ENCODE measurements at places on chromosomes 4 and X.
A peak's percentile ranks its signal among the peaks of the same experiment; 100 is the strongest.

DNA sequence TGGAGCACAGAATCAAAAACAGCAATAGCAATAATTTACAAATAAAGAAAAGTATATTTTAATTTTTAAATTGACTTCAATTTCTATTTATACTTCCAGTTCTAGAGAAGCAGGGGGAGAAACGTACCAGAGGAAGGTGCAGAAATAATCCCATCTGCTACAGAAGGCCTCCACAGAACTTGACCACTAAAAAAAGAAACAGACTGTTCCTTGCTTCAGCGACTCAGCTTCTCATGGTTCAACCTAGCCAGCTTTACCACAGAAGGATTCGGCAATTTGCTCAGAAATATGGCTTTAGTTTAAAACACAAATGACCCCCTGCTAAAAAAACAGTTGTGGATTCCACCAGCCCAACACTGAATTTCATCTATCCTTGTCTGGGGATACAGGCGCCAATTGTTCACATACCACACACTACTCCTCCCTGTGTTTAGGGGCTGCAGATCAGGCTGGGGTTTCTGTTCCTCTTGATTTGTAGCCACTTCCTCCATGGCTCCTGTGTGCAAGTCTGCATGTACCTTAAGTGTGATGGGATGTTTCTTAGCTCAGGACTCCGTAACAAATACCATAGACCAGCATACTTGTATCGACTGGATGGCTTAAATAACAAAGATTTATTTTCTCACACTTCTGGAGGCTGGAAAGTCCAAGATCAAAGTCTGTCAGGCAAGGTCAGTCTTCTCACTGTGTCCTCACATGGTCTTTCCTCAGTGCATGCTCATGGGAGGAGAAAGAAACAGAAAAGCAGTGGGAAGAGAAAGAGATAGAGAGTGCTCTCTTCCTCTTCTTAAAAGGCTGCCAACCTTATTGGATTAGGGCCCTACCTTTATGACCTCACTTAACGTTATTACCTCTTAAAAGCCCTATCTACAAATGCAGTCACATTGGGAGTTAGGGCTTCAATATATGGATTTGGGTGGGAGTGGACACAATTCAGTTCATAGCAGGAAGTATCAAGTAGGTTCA is 79.1 kb downstream of the AMOT start:
- no peak for DNase-seq

- DNase-seq: no peak
Observed at GRCh38 chrX:41110801-41111625, 25.8 kb downstream of the USP9X start.

DNA sequence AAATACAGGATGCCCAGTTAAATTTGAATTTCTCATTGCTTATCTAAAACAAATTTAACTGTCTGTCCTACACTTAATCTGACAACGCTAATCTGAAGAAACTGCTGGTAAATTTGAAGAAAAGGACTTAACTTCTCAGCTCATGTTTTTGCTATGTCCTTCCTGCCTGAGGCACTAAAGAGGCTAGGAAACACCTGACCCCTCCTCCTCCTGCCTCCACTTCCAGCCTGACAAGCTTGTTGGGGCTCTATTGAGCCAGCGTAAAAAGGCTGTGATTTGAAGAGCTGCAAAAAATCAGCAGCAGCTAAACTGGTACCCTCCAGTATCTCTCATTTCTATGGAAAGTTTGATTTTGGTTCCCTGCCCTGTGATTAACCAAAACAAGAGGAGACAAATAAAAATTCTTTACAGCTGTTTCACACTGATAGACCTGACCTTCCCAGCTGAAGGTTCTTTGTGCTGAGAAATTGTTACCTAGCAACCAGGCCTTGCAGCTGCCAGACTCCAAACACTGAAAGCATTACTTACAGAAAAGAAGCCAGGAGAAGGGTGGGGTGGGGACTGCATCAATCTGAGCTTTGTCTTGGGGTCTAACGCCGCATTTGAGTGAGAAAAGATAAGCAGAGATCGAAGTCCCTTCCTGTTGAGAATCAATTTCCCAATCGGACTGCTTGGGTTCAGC is 35.0 kb downstream of the DCX start:
- peak; percentile 89 for DNase-seq

DNA sequence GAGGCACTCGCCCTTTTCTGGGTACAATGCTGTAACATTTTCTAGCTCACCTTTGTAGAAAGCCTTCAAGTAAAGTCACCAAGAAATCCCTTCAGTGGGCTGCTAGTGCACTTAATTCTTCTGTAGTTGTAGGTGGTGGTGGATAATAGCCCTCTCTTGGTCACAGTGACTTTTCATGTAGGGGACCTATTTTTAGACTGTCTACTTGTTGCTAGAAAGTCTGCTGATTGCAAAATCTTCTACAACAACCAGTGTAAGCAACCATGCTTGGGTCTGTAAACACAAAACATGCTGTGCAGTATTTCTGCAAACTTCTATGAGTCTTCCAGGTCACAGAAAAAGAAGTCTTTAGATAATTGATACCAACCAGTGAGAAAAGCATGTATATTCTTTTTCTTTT is 55.6 kb downstream of the PBDC1 start:
- no peak for DNase-seq

DNA sequence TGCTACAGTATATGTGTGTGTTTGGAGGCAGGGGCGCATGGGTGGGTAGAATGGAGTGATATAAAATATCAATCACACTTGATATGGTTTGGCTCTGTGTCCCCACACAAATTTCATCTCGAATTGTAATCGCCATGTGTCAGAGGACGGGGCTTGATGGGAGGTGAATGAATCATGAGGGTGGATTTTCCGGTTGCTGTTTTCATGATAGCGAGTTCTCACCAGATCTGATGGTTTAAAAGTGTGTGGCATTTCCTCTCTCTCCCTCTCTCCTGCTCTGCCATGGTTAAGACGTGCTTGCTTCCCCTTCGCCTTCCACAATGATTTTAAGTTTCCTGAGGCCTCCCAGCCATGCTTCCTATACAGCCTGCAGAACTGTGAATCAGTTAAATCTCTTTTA is 14.8 kb downstream of the SOWAHB start:
- DNase-seq: no peak

- no peak for DNase-seq
Observed at GRCh38 chr4:86497131-86497530, 97.0 kb upstream of the PTPN13 start.

- no peak for DNase-seq
Observed at GRCh38 chr4:10066670-10067651, 45.7 kb upstream of the SLC2A9 start.

DNA sequence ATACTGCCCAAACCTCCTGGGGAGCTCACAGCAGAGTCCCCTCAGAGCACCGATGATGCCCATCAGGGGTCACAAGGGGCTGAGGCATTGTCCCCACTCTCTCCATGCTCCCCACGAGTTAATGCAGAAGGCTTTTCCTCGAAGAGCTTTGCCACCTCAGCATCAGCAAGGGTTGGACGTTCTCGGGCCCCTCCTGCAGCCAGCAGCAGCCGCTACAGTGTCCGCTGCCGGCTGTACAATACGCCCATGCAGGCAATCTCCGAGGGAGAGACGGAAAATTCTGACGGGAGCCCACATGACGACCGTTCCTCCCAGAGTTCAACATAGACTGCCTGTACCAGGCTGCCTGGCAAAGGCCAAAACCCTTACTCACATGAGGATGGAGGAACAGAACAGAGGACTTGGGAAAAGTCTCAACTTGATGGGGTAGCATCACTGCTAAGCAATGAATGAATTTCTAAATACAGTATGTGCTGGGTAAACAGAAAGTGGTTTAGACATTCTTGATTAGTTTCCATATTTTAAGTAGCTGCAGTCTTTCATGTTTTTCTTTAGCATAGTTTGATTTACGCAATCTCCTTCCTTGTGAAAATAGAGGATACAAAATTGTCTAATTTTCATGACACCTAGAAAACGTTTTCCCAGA is 5.0 kb upstream of the SCML1 start:
- DNase-seq: no peak

GRCh38 chr4:134408897-134409296 is 207.3 kb upstream of the PABPC4L start:
- DNase-seq: no peak

DNA sequence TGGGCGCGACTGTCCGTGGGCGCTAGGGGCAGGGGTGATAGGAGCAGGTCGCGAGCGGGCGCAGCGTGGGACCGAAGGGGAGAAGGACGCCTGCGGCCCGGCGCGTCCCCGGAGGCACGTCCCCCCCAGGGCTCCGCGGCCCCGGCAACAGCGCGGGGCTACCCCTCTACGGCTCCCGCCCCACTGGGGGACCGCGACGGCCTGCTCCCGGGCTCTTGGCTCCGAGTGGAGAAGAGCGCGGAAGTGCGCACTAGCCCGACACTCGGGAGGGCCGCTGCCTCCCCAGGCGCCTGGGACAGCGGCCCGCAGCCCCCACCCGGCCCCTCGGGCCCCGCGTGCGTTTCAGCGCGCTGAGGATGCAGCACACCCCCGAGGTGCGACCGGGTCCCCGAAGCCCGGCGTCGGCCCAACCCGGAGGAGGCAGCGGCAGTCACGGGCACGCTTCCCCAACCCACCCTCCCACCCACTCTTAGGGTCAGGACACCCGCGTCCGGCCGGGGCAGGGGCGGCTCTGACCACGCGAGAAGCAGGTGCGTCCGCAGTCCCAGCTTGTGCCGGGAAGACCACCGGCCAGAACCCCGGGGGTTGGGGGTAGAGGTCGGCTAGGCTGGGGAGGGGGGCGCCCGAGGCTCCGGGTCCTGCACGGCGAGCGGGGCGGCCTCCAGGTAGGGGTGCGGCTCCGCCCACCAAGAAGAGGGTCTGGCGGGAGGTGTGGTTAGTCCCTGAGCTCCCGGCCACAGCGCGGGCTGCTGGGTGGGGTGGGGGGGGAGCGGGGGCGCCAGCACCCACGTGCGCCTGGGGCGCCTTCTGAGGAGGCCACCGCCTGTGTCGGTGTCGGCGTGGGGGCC is 18.5 kb upstream of the NAT8L start:
- DNase-seq: no peak

- DNase-seq: no peak
Observed at GRCh38 chrX:136623396-136623795, 24.6 kb upstream of the CD40LG start.

- DNase-seq: no peak
Observed at GRCh38 chr4:84877051-84877833, 89.2 kb downstream of the WDFY3 start.

GRCh38 chrX:107272431-107272921 is 66.1 kb downstream of the DNAAF6 start:
- no peak for DNase-seq

- no peak for DNase-seq
Observed at GRCh38 chr4:80162418-80162817, 34.9 kb upstream of the PRDM8 start.

- no peak for DNase-seq
Observed at GRCh38 chr4:44351069-44351468, 97.5 kb downstream of the KCTD8 start.

- no peak for DNase-seq
Observed at GRCh38 chr4:30671926-30672448, 48.2 kb upstream of the PCDH7 start.

- no peak for DNase-seq
Observed at GRCh38 chrX:44828008-44828605, 15.7 kb upstream of the DUSP21 start.

DNA sequence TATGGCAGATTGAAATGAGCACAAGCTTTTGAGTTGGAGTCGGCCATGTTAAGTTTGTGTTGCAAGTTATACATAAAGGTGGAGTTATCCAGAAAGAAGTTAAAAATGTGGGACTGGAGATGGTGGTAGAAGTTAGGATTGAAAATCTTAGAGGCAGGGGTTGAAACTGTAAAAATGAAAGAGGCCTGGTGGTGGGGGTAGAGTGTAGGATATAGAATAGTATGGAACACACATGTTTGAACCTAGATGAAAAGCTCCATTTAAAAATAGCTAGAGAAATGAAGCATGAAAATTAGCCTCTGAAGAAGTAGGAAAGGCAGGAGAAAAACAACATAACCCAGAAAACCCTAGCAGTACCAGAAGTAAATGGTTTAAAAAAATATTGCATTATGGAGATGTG is 131.8 kb upstream of the ENPEP start:
- DNase-seq: no peak

GRCh38 chr4:96162636-96163035 is 322.7 kb downstream of the PDHA2 start:
- no peak for DNase-seq

DNA sequence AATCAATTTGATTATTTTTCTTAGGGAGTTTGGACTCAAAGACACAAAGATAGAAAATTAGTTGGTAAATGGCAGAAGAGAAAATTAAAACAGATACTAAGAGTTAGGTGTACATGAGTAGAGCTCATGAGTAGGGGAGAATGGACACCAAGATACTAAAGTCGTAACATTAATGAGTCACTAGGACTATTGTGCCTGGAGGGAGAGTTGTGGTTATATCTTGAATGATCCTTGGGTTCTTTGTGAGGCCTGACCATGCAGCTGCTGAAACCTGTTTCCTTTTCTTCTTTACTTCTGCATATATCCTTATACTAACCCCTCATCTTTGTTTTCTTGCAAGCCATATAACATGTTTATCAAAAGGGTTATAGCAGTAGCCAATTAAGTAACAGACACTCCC is 532.8 kb downstream of the RPA4 start:
- no peak for DNase-seq

- no peak for DNase-seq
Observed at GRCh38 chr4:87461281-87461700, 38.9 kb downstream of the NUDT9 start.

DNA sequence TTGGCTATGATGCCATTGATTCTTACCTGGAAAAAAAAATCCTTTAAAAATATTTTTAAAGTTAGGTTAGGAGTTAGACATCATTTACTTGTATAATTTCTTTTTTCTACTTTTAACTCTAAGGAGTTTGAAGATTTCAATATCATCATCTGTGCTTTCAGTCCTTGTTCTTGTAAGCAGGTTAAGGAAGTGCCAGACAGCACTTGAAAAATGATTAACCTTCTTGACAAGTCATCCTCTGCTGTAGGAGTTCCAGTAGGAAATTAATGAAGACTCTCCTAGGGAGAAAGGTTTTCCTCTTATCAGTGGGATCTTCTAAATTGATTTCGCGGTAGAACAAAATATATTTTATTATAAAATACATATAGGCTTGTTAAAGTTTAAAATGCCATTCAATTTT is 29.1 kb upstream of the ANAPC4 start:
- DNase-seq: no peak

Data from NCI-H2081 treated with DMSO at 0.1 percent for 48 hours (cell line).